Tongue (tissue), 3 donors: ENCODE measurements at places on chromosomes 12 and 14. TPM values are rescaled to one million over a fixed set of nuclear protein-coding genes. Genes with fewer than 3 reads are reported as not detected.

GRCh38 chr12:124868252-124869058 is 4.8 kb upstream of the SCARB1 start:
- no peak for DNase-seq

DNA sequence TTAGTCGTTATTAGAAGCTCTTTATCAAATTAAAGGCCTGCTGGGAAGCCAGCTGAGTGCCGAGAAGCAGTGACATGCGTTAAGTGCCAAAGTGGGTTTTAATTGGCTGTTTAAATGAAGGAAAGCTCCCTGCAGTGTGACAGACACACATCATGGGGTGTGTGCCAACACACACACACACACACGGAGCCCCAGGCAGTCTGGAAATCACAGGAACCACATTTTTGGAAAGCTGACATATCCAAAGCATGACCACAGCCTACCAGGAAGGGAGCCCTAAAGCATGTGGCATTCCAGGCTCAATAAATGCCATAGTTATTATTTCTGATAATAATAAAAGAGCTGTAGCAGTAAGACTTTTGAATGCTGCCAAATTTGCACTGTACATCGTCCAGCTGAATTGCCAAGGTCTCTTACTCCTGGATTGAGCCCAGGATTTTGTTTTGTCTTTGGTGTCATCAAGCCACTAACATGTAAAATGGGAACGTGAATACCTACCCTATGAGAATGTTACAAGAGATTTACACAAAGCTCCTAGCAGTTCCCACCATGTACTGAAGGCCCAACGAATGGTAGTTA is 135.1 kb downstream of the TMEM30B start:
- DNase-seq, result peak; percentile 82

DNA sequence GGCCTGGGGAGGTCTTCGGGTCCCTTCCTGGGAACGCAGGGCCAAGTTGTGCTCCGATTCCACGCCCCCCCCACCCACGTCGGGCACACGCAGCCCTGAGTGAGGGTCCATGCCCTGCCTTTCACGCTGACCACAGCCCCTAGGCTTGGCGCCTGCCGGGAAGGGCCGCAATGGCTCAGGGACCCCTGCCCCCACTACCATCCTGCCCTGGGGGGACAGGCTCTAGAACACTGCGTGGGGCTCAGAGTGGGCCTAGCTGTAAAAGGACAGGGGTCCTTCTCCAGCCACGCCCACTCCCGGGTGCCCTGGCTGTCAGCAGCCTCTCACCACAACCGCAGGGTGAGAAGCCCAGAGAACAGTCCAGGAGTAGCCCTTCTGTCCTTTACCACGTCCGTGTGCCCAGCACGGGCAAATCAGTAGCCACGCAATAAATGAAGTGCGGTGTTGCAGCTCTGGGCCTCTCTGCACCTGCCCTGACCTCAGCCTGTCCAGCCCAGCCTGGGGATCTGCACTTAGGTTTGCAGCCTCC is 9.4 kb upstream of the GPR68 start:
- DNase-seq, result no peak

- no peak for DNase-seq
Measured at GRCh38 chr12:57822392-57823130, 4.0 kb upstream of the AVIL start.

- peak; percentile 28 for DNase-seq
Measured at GRCh38 chr14:57871459-57872080, 5.7 kb upstream of the SLC35F4 start.

DNA sequence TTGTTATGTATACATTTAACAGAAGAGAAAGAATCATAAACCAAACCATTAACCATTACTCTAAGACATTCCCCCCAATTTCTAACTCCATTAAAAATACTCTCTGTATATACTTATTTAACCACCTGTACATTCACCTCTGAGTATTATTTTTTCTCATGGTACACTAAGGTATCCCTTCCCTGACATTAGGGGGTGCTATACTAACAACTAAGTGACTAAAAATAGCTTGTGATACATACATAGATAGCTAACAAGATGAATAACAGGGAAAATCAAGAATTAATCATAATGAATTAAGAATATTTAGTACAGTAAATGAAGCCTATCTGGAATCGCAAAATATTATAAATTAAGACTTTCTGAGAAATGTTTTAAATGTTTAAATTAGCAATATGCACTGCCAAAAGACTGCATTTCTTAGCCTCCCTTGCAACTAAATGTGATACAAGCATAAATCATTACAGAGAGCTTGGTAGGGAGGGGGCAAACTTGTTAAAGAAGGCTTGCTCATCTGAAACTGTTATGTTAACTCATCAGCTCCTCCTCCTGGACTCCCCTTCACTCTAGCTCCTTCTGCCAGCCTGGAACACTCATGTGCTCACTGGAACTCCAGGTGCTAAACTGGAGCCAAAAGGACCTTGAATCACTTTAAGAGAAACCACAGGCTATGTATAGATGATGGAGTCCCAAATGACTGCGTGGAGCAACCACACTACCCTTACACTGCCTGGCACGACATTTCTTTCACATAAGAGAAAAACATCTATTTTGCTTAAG is 14.9 kb downstream of the C2CD5 start:
- DNase-seq, result no peak

GRCh38 chr12:6372403-6373003 is 2.9 kb downstream of the SCNN1A start:
- DNase-seq, result no peak

DNA sequence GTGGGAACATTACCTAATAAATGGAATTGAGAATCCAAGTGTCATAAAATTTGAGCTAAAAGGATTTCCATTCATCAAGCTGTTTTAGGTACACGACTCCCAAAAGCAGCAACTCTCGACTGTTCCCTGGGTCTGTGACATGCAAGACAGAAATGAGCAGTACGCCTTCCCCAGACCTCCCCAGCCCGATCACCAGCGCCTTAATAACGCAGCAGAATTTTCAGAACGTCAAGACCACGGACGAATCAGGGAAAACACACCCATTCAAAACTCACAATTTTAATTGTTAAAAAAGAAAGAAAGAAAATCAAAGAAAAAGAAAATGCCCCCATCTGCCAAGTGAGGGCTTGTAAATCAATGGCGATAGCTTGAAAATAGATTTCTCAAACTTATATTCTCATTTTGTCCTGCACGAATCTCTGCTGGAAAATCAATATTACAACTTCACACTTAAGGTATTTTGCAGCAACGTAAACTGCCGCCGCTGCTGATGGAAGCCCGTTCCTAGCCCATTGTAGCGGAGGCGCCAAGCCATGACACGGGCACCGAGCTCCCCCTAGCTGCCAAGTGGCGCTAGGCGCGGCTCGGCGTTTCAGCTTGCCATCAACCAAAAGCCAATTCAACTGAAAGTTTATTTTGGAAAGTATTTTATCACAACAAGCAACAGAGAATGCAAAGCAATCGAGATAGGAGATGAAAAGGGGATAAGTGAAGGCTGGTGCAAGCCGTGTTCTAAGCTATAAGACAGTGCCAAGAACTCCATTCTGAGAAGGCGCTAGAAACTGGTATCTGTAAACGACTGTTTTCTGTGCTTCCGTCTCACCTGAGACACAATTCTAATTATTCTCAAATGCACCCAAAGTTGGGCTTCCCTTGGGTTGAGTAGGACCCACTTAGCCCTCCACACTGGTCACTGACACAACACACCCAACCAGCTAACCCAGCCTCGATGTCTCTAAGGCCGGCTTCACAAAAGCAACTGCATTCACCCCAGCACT is 5.5 kb downstream of the BCL11B start:
- peak; percentile 92 for DNase-seq

DNA sequence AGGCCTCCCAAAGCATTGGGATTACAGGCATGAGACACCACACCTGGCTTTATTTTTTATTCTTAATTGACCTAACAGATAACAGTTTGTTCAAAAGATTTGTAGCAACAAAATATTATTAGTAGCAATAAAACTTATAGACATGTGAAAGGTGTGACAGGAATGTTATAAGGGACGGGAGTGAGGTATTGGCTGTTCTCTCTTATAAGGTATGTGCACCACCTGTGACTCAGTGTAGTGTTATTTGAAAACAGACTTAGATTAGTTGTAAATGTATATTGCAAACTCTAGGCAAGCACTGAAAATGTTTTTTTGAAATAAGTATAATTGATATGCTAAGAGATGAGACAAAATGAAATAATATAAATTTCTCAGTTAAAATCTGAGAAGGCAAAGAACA is 57.8 kb downstream of the KLRG1 start:
- no peak for DNase-seq

DNA sequence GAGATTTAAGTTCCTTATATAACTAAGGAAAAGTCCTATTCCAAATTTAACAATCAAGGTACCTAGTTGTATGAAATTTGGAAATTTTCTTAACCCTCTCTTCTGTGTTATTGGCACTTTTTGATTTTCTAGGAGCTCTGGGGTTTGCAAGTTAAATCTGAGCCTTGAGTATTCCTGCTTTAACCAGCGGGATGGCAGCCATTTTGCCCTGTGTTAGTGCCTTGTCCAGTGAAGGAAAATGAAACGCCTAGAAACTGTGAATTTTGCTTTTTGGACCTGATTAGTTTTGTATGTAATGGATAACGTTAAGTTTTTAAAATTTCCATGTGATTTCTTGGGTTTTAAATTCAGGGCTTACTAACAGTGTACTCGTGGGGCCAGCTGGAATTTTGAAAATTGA is 45.1 kb downstream of the DIP2B start:
- no peak for DNase-seq

- DNase-seq, result no peak
Measured at GRCh38 chr12:26402648-26403047, 207.3 kb downstream of the SSPN start.

DNA sequence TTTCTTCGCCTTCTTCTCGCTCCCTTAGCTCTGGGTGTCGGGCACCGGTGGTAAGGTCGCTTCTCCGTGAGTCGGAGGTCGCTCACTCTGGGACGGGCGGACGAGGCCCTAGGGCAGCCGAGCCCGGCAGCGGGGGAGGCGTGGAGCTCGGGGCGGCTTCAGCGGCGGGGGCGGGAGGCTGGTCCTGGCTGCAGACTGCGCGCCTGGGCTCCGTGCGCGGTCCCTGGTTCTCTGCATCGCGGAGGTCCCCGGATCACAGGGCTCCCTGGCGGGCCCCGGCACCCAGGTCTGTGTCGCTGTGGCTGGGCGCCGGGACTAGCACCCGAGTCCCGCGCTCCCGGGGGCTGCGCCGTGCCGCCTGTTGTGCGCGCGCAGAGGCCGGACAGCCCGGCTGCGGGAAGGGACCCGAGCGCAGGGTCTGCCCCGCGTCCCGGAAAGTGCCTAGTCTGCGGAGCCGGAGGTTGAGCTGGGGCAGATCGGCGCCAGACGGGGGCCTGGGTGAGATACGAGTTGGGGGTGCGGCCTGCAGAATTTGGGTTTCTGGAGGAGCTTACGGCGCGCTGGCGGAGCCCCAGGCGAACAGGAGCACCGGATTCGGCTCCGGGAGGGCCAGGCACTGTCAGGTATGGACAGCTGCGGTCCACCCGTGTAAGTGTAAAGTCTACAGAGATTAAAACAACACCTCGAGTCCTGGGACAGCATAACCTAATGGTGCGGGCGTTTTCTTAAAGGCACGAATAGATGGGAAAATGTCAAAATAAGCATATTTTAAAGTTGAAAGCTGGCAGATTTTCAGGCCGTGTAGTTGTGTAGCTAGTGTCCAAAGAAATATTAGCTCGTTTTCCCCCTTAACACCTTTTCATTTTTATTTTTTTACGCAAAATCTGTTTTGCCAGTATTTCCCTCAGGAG is 713 bp downstream of the FRMD6 start:
- no peak for DNase-seq

DNA sequence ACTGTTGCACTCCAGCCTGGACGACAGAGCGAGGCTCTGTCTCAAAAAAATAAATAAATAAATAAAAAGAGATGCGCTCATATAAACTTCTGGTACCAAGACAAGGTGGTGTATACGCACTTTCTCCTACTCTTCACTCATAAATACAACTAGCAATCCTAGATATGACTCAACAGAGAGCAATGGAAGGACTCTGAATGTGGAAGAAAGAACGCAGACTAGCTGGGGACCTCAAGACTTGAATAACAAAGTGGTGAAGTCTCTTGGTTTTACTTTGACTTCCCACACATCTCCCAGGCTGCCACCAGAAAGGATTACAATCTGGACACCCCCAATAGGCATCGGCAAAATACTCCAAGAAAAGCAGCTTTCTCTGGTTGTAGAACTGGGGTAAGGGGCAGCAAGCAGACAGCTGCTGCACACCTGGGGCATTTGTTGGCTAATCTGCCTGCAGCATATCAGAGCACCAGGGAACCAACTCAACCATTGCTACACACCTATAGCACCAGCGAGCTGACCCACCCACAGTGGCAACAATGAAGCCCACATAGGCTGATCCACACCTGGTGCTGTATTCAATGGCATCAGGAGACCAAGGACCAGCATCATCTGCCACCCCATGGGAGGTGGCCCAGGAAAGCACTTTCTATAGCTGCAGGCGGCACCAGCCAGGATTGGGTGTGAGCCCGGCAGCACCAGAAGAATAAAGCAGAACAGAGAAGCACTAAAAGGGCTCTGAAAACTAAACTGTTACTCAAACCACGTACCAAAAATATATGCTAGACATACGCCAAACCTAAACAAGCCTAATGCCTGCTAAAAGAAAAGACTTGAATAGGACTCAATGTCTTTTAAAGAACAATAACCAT is 1231.7 kb upstream of the TMEM132C start:
- no peak for DNase-seq

GRCh38 chr14:43687921-43688320 is 819.2 kb downstream of the FSCB start:
- DNase-seq, result peak; percentile 29

DNA sequence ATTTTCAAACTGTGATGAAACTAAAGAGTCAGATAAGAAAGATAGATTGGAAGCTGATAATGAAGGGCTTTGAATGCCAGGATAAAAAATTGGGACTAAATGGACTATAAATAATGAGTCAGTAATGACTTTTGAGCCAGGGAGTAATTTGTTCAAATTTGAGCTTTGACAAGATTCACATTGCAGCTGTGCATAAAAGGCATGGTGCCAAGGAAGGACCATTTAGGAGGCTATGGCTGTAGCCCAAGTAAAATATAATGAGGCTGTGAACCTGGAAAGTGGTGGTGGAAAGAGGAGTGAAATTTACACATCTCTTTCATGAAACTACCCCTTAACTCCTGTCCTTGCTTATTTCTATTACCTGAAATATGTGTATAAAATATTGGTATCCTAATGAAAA is 218.5 kb downstream of the SLC6A15 start:
- DNase-seq, result no peak

- DNase-seq, result no peak
Measured at GRCh38 chr12:13387101-13387500, 190.6 kb downstream of the EMP1 start.

GRCh38 chr14:78790271-78790670 is 620.1 kb downstream of the NRXN3 start:
- peak; percentile 4 for DNase-seq

The SCN8A gene
- 2.1 TPM for total RNA-seq

The BDKRB2 gene
- total RNA-seq, result 9.1 TPM

The KIF26A gene
- 14.0 TPM for total RNA-seq

The UNC79 gene
- 0.41 TPM for total RNA-seq

The LRRC43 gene
- total RNA-seq, result 0.51 TPM

The C12orf75 gene
- 10.7 TPM for total RNA-seq

The C12orf54 gene
- not detected for total RNA-seq

The ZBTB25 gene
- total RNA-seq, result 5.9 TPM

The METTL3 gene
- 61.1 TPM for total RNA-seq

The MANSC4 gene
- not detected for total RNA-seq

The ANKS1B gene
- total RNA-seq, result 16.5 TPM

The AICDA gene
- total RNA-seq, result 0.10 TPM

The SLC38A4 gene
- total RNA-seq, result 12.0 TPM

The SMIM10L1 gene
- total RNA-seq, result 9.3 TPM

The KRT72 gene
- total RNA-seq, result 0.21 TPM

The SLCO1A2 gene
- 0.10 TPM for total RNA-seq

The CD69 gene
- total RNA-seq, result 4.6 TPM
